ENCODE measurements at places on chromosomes 7 and 10. TPM values are rescaled to one million over a fixed set of nuclear protein-coding genes. Genes with fewer than 3 reads are reported as not detected.

Gene PEX1
- total RNA-seq = 13.8 TPM

- H3K36me3 ChIP-seq = no peaks in the 10 kb centered on the region
- H3K27me3 ChIP-seq = no peaks in the 10 kb centered on the region
- H3K4me1 ChIP-seq = peaks cover 79% of the 10 kb centered on the region
- H3K27ac ChIP-seq = peak overlapping the region; percentile 23
- no peak for DNase-seq
- no peak overlapping the region for H3K4me3 ChIP-seq
These were observed 6.3 kb downstream of the FAS start for GRCh38 chr10:88996927-88997326.

- DNase-seq = peak; percentile 53
- H3K4me3 ChIP-seq = peak overlapping the region; percentile 81
- peak overlapping the region; percentile 99 for H3K27ac ChIP-seq
- peaks cover 27% of the 10 kb centered on the region for H3K36me3 ChIP-seq
These were observed 817 bp downstream of the MLLT10 start for GRCh38 chr10:21534604-21535493.

DNA sequence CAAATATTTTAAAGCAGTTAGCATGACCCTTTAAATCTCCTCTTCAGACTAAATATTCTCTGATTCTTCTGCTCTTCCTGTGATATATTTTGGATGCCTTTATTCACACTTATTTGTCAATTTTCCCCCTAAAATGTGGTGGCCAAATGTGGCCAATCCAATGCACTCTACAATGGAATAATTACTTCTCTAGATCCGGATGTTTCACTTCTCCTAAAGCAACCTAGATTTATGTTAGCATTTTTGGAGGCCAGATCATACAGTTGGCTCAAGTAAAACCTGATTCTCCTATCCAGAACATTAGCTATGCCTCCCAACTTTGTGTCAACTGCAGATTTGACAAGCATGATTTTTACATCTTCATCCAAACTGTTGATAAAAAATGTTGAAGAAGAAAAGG, 153.7 kb downstream of the CREB5 start:
- H3K27ac ChIP-seq = no peak overlapping the region
- no peaks in the 10 kb centered on the region for H3K4me1 ChIP-seq
- no peaks in the 10 kb centered on the region for H3K36me3 ChIP-seq

DNA sequence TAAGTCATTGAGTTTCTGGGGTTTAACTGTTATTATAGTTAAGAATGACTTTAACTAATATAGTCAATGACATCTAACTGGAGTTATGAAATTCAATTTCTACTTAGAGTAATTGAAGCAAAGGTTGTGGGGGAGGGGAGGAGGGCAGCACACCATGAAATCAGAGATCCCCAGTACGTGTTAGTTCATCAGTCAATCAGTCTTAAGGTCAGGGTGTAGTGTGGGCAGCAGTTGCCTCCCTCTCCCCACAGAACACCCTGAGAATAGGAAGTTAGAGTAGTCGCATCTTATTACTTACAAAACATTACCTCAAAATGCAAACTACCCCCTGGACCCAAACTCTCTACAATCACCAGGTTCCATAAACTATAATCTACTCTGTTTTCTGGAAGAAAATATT, 7.0 kb upstream of the HPS1 start:
- H3K27ac ChIP-seq = no peak overlapping the region
- no peaks in the 10 kb centered on the region for H3K36me3 ChIP-seq
- no peak overlapping the region for H3K4me3 ChIP-seq
- H3K4me1 ChIP-seq = no peaks in the 10 kb centered on the region

Gene CAMK2B
- 98.0 TPM for total RNA-seq

DNA sequence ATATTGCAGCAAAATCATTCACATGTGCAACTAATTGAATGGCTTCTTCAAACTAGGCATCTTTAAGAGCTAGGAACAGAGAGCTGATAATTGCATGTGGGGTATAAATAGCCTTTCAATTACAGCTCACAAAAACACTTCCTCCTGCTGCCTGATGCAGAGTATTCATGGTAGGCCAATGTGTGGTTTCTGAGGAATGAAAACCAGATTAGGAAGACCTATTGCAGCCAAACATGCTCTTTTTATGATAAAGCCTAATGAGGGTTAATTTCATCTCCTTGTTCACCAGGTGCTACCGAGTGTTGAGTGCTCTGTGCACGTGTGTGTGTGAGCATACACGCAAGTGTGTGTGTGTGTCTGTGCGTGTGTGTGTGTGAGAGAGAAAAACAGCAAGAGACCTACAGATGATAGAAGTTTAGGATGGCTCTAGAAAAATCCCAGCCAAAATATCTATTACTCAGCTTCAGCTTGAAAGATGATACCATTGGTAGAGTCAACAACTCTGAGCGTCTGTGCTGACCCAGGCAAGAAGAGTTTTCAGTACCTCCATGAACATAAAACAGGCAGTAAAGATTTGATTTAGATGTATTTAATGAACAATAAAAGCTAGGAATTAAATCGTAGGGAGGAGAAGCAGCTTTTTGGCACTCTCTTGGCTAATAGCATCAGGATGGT, 448.5 kb upstream of the ANKRD30A start:
- H3K4me1 ChIP-seq = peaks cover 8% of the 10 kb centered on the region
- no peak for DNase-seq
- H3K27ac ChIP-seq = no peak overlapping the region
- H3K27me3 ChIP-seq = no peaks in the 10 kb centered on the region
- H3K4me3 ChIP-seq = no peak overlapping the region

Gene MSMB
- total RNA-seq = not detected

- peaks cover 3% of the 10 kb centered on the region for H3K36me3 ChIP-seq
- no peaks in the 10 kb centered on the region for H3K27me3 ChIP-seq
- peak overlapping the region; percentile 99 for H3K27ac ChIP-seq
These were observed 831 bp downstream of the CCDC7 start for GRCh38 chr10:32446536-32447406.

GRCh38 chr10:4579844-4580243, 246.2 kb upstream of the AKR1E2 start:
- no peaks in the 10 kb centered on the region for H3K36me3 ChIP-seq
- DNase-seq = no peak
- H3K27me3 ChIP-seq = no peaks in the 10 kb centered on the region

Gene CYP26A1
- not detected for total RNA-seq

GRCh38 chr10:17915181-17915580, 36.5 kb upstream of the SLC39A12 start:
- no peaks in the 10 kb centered on the region for H3K36me3 ChIP-seq
- no peak overlapping the region for H3K4me3 ChIP-seq
- no peak for DNase-seq
- no peaks in the 10 kb centered on the region for H3K27me3 ChIP-seq
- peaks cover 38% of the 10 kb centered on the region for H3K4me1 ChIP-seq

Gene IL2RA
- 2.3 TPM for total RNA-seq

Gene FAM25C
- total RNA-seq = not detected

Gene NKX2-3
- total RNA-seq = not detected

Gene AKR1E2
- total RNA-seq = 5.9 TPM

DNA sequence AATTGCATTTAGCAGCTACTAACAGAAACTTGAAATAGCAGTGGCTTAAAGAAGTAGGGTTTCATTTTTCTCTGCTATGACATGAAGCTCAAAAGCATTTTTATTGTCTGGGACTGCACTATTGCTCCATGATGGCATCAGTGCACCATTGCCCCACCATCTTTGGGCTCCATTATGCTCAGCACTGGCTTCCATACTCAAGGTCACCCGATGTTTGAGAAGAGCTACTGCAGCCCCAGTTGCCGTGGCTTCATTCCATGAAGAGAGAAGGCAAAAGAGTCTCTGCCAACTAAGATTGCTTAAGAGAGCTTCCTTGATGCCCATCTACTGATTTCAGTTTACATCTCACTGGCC, 192.2 kb upstream of the LRGUK start:
- no peaks in the 10 kb centered on the region for H3K4me1 ChIP-seq
- H3K27ac ChIP-seq = no peak overlapping the region
- no peak for DNase-seq
- H3K27me3 ChIP-seq = no peaks in the 10 kb centered on the region
- no peak overlapping the region for H3K4me3 ChIP-seq

DNA sequence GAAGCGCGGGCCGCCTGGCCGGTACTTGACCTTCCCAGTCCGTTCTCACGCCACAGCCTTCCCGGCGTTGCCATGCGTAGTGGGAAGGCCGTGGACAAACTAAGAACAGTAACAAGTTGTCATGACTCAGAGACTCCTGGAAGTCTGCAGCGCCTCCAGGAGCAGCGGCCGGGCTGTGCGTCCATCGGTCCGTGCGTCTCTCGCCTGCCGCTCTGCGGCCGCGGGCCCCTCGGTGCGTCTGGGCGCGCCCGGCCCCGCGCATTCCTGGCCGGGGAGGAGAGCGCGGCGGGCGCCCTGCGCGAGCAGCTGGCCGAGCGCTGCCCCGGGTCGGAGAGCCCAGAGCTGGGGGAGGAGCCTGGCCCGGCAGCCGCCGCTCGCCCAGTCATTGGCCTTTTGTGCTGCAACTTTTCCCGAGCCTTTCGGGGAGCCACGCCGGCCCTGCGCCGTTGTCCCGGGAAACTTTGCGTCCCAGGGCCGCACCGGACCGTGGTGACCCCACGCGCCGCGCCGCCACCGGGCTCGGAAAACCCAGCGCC, 123.7 kb downstream of the TACC2 start:
- peaks cover 62% of the 10 kb centered on the region for H3K4me1 ChIP-seq
- H3K27me3 ChIP-seq = no peaks in the 10 kb centered on the region
- H3K4me3 ChIP-seq = peak overlapping the region; percentile 81
- DNase-seq = peak; percentile 86

Gene SKIDA1
- total RNA-seq = 2.7 TPM

Gene PIK3CG
- total RNA-seq = 1.7 TPM

Gene ZNF783
- 4.5 TPM for total RNA-seq

Gene RNLS
- total RNA-seq = 14.3 TPM

GRCh38 chr7:143381427-143382125, 431 bp downstream of the ZYX start:
- H3K4me1 ChIP-seq = peaks cover 75% of the 10 kb centered on the region
- peak overlapping the region; percentile 98 for H3K4me3 ChIP-seq
- DNase-seq = peak; percentile 83
- peak overlapping the region; percentile 99 for H3K27ac ChIP-seq
- peaks cover 9% of the 10 kb centered on the region for H3K36me3 ChIP-seq

DNA sequence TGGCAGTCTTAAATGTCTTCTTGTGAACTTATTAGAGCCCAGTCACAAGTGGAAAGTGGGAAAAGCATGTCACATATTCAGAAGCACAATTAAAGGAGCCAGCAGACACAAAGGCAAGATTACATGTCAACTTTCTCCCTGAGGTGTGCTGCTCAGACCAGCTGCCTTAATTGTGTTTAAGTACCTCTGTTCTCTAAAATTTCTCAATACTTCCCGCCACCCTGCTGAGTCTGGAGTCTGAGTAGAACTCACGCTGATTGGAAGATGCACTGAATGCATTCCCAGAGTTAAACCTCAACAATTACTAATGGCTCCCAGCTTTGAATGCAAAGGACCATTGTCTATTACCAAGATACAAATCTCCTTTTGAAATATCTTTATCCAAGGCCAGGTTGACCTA, 166.4 kb upstream of the COBL start:
- H3K4me1 ChIP-seq = no peaks in the 10 kb centered on the region
- DNase-seq = no peak
- no peaks in the 10 kb centered on the region for H3K36me3 ChIP-seq

DNA sequence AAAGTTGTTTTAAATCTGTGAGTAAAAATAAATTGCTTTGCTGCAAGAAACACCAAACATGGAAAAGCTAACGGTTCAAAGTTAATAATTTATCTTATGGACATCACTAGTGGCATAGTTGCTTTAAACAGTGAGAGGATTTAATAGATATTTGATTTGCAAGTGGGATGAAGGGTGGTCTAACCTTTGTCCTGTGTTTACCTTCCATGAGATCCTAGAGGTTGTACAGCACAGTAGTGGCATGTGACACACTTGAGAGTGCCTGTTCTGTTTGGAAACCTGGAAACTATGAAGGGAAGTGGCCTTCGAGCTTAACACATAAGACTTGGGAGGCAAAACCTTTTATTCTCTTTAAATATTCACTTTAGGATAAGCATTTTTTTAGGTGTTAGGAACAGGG, 16.0 kb downstream of the EGFR start:
- H3K27me3 ChIP-seq = no peaks in the 10 kb centered on the region
- no peak overlapping the region for H3K4me3 ChIP-seq

Gene FXYD4
- total RNA-seq = not detected

Gene IL15RA
- total RNA-seq = 6.0 TPM

DNA sequence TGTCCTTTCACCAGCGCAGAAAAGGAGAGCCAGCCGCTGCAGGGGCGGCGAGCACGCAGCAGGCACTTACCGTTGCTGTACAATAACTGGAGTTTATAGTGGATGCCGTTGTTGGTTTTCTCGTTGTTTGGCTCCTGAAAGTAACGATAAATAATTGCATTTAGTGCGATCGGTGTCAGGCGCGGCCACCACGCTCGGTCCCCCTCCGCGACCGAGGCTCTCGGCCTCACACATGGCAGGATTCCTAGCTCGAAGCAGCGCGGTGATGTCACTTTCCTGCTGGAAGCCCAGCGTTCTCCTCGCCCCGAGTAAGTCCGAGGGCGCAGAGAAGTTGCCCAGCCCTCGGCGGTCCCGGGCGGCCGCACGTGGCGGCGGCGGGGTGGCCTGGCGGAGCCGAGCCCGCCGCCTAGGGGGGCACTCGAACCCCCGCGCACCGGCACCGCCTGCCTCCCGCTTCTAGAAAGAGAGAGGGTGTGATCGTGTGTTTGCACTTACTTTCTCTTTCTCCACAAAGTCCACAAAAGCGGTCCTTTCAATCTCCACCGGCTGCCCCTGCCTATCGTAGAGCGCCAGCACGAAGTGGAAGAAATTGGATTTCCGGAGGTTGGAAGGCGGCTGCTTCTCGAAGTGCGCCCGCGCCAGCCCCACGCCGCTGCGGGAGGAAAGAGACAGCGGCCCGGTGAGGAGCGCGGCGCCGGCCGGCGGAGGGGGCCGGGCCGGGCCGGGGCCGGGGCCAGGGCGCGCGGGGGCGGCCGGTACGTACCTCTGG, 1.0 kb downstream of the EBF3 start:
- peaks cover 63% of the 10 kb centered on the region for H3K4me1 ChIP-seq
- DNase-seq = no peak
- H3K27me3 ChIP-seq = peaks cover 99% of the 10 kb centered on the region
- no peaks in the 10 kb centered on the region for H3K36me3 ChIP-seq

Gene TCERG1L
- not detected for total RNA-seq

Gene SLC16A9
- total RNA-seq = 1.1 TPM

GRCh38 chr10:114870486-114870885, 48.9 kb downstream of the FHIP2A start:
- H3K4me1 ChIP-seq = no peaks in the 10 kb centered on the region
- peaks cover 10% of the 10 kb centered on the region for H3K36me3 ChIP-seq
- no peak overlapping the region for H3K4me3 ChIP-seq
- no peak overlapping the region for H3K27ac ChIP-seq
- DNase-seq = no peak
- H3K27me3 ChIP-seq = no peaks in the 10 kb centered on the region

- H3K36me3 ChIP-seq = no peaks in the 10 kb centered on the region
- no peaks in the 10 kb centered on the region for H3K4me1 ChIP-seq
- no peak overlapping the region for H3K4me3 ChIP-seq
- no peak overlapping the region for H3K27ac ChIP-seq
- DNase-seq = no peak
These were observed 332.1 kb downstream of the WDR11 start for GRCh38 chr10:121183236-121183635.

DNA sequence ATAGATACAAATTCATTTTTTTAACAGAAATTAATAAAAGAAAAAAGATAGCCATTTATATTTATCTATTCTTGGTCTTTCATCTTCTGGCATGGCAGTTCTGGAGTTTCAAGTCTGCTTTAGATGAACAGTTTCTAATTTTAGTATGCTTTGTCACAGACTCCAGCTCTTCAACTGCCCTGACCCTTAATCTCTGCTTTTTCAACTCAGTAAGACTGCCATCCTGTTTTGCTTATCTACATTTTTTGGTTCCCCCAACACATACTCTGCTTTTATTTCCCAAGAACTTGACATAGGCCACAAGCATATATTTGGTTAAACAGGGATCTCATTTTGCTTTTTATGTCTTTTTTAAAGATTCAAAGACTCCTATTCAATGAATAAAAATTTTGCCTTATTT, 309.3 kb upstream of the KCND2 start:
- no peak for DNase-seq
- no peak overlapping the region for H3K4me3 ChIP-seq
- H3K27ac ChIP-seq = no peak overlapping the region
- H3K27me3 ChIP-seq = no peaks in the 10 kb centered on the region

All from left ventricle myocardium inferior (tissue), 1 donor.